ENCODE measurements at places on chromosomes 7 and 10. TPM values are rescaled to one million over a fixed set of nuclear protein-coding genes. Genes with fewer than 3 reads are reported as not detected.
A peak's percentile ranks its signal among the peaks of the same experiment; 100 is the strongest.

ZP3 gene
- total RNA-seq = 11.8 TPM

- no peak for DNase-seq
These were observed 13.5 kb downstream of the EPHB6 start for GRCh38 chr7:142868188-142868985.

DNA sequence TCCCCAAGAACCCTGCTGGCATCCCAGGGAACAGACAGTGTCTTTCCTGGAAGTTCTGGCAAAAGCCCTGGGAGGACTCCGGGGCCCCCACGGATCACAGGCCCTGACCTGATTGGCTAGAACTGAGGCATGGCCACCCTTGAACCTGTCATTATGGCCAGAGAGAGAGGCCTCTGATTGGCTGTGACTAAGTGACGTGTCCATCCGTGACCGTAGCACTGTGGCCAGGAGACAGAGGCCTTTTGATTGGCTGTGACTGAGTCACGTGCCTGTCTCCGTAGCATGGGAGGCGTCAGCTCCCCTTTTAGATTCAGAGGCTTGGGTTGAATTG, 163.8 kb downstream of the RGS10 start:
- no peak for DNase-seq

DNA sequence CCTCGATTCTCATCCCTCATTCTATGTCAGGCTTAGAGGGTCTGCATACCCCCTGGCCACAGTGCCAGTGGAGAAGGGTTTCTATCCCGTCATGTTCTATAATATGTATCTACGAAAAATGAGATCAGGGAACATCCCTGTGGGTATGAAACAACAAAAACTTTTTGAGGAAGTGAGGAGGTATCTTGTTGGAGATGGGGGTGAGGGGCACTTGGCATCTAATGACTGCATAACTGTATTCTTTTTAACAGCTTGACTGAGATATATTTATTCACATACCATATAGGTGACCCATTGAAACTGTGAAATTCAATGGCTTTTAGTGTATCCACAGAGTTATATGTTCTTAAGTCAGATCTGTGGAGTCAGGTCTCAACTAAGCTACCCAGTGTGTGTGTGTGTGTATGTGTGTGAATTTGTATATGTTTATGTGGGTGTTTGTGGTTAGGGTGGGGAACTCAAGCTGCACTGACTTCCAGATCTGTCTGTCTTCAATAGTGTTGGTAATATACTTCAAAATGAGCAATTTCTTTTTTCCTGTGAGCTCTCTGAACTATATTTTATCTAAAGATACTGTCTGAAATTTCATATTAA, 528.9 kb downstream of the CNTNAP2 start:
- DNase-seq = no peak

CC2D2B gene
- 5.5 TPM for total RNA-seq

CPA5 gene
- not detected for total RNA-seq

- DNase-seq = peak; percentile 55
These were observed at the start of gene CTBP2 for GRCh38 chr10:125159932-125160855. CTBP2 (minus strand) TSS chr10:125160563.

PODXL gene
- total RNA-seq = 89.8 TPM

GRCh38 chr7:4189131-4189570, 492.9 kb upstream of the FOXK1 start:
- peak; percentile 47 for DNase-seq

DNA sequence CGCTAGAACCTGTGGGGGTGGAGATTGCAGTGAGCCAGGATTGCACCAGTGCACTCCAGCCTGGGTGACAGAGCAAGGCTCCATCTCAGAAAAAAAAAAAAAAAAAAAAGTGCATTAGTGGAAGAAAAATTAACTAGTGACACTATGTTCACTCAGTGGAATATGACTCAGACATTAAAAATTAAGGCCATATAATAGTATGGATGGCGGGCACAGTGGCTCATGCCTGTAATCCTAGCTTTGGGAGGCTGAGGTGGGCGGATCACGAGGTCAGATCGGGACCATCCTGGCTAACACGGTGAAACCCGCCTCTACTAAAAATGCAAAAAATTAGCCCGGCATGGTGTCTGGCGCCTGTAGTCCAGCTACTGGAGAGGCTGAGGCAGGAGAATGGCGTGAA, 3.4 kb downstream of the PHYH start:
- DNase-seq = no peak

OR2A7 gene
- total RNA-seq = 8.1 TPM

DNA sequence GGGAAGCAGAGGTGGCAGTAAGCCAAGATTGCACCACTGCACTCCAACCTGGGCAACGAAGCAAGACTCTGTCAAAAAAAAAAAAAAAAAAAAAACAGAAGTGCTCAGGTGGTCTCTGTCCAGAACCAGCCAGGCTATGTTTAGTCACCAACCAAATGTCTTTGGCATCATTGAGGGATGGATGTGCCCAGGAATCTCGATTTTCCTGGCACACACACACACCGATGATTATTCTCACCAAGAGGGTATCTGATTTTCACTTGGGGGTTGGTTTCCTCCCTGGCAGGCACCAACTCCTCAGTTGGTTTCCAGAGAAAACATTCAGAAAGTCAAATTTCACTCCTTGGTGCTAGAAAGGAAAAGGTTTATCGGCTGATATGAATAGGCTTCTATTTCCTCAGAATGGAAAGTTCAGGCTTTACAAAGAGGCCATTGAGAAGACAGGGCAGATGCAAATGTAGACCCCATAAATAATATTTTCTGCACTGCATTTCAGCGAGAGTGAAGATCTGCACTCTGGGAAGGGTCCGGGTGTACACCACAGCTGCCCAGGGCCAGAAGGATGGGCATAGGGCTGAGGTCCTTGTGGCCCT, 154.8 kb downstream of the TNS3 start:
- DNase-seq = no peak

GRCh38 chr10:49596836-49597235, 13.3 kb upstream of the SLC18A3 start:
- DNase-seq = peak; percentile 6

DNA sequence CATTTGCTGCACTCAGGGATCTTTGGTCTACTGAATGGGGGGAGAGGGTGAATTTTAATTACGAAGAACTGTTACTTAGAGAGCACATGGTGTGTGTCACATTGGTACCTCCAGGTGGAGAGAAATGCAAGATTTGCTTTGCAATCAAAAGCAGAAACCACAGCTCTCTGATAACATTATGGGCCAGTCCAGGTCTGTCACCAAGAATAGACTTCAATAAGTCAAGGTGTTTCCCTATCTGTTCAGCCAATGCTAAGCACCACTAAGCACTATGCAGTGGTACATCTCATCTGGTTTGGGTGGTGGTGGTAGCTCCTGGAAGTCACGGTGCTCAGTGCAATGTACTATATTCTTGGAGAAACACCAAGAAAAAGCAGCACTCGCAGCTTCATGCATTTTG, 119.6 kb upstream of the AFAP1L2 start:
- no peak for DNase-seq

All from upper lobe of left lung (tissue), 6 donors.